Stimulated activated CD4-positive, alpha-beta T cell treated with anti-CD3 and anti-CD28 coated beads, TNF-alpha, amount 100 ng/mL, for 4 hours (primary cell): ENCODE measurements at places on chromosomes 4 and X.

DNA sequence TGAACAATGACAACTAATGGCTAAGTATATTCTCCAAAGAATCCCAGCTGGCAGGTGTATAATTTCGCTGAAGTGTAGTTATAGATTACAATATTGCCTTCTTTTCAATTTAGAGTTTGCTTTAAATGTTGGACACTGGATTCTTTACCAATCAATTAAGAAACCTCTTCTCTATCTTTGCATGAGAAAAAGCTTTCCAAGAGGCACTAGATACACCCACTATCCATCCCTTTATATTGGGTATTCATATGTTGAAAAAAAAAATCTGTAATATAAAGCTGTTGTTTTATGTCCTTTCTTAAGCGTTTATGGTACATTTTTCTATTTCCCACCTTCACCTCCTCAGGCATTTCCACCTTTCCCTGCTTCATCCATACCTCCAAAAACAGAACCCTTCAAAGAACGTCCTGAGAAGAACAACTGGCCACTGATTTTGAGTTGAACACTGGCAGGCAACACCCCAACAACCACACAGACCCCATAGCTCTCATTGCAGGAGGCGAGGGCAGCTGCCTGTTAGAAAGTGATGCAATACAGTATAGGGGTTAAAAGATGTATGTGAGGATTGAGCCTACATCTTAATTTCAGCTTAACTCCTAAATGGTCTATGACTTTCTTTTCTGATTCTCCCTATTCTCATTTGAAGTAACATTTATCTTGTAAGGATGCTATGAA, 11.8 kb downstream of the ADH6 start:
- no peak for DNase-seq

DNA sequence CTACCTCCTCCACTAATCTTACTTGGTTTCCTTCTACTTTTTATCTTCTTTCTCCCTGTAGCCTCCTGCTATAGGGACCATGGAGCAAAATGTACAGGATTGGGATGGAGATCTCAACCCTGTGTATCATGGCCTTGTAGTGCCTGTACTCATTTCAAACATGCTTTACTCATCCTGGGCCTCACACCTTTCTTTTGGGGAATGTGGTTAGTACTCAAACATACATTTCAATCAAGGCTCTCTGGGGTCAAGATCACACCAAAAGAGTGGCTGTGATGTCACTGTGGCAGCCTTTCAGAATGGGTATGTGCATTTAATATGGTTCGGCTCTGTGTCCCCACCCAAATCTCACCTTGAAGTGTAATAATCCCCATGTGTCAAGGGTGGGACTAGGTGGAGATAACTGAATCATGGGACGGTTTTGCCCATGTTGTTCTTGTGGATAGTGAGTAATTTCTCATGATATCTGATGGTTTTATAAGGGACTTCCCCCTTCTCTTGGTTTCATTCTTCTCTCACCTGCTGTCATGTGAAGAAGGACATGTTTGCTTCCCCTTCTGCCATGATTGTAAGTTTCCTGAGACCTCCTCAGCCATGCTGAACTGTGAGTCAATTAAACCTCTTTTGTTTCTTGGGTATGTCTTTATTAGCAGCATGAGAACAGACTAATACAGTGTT, 205.1 kb downstream of the RASL11B start:
- no peak for DNase-seq

GRCh38 chrX:119880552-119881437, 9.2 kb downstream of the NDUFA1 start:
- DNase-seq = no peak

GRCh38 chr4:187811591-187811990, 184.0 kb upstream of the ZFP42 start:
- DNase-seq = no peak

GRCh38 chrX:4787971-4788370, 1074.5 kb upstream of the PRKX start:
- no peak for DNase-seq

DNA sequence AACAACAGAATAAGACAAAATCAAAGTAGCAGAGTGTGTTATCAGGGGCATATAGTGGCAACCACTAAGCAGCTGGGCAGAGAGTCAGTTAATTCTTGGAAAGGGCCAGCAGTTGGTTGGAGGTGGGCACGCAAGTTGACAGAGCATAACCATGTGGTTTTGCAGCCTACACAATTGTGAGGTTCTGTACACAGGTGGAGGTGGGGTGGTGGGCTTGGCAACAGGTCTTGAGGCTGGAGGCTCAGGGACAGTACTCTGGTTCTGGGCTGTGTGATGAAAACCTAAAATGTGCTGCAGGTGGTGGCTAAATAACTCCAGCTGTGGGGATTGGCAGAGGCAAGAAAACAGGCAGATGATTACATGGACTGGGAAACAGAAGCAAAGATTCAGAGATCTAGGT, 1112.7 kb downstream of the PDHA2 start:
- DNase-seq = no peak

DNA sequence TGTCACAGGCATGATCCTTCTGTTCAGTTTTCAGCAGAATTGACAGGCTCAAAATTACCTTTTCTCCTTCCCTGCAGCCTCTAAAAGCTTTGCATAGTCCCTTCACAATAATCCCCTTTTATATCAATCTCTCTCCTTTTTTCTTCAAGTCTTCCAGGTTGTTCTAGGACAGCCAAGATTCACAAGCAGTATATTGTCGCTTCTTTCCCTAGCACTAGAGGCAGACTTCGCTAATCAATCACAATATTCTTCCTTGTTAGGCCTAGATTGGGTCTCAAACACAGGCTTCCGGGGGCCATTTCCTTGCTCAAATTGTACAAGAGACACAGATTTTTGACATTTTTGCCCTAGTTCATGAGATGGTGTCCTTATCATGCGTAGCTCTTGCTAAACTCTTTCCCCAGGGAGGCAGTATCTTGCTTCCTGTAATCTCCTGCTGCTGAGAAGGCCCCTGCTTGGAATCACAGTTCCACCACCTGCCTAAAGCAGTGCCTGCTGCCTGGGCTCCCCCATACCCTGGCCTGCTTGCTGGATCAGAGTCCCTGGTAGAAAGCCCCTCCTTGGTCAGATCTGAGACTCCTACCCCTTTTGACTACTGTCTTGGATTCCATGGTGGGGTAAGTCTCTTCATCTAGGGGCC, 57.3 kb downstream of the DMP1 start:
- DNase-seq = no peak

- DNase-seq = no peak
These were observed 8.0 kb downstream of the SFRP2 start for GRCh38 chr4:153780876-153781275.

DNA sequence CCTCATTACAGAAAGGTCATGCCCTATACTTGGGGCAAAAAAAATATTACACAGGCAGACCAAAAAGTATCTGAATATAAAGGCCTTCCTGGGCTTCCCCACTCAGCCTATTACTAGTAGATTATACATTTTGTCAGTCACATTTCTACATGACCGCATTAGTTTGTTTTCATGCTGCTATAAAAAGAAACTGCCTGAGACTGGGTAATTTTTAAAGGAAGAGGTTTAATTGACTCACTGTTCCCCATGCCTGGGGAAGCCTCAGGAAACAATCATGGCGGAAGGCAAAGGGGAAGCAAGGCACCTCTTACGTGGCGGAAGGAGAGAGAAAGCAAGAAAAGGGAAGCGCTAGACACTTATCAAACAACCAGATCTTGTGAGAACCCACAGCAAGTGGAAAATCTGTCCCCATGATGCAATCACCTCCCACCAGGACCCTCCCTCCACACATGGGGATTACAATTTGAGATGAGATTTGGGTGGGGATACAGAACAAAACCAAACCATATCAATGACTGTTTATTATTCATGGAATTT, 1312.0 kb downstream of the PCDH7 start:
- no peak for DNase-seq
